ENCODE measurements at places on chromosomes 7 and 10.
A peak's percentile ranks its signal among the peaks of the same experiment; 100 is the strongest.

DNA sequence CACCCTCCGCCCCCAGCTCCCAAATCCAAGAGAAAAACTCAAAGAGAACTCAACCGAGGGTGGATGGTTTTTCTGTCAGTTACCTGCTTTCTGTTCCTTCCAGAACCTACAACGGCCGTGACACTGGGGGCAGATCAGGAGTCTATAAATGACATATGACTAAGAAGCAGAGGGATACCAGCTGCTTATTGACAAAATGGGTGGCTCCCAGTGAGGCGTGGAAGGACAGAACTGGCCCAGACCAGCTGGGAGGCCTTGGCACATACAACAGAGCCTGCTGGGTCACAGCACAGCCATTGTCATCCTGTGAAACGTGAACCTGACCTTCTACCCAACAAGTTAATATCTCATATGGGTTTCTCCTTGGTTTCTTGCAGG lies 84.3 kb upstream of the ADRB1 start:
- DNase-seq = no peak

- DNase-seq = no peak
Observed at GRCh38 chr7:156511426-156511825, 129.1 kb upstream of the RNF32 start.

DNA sequence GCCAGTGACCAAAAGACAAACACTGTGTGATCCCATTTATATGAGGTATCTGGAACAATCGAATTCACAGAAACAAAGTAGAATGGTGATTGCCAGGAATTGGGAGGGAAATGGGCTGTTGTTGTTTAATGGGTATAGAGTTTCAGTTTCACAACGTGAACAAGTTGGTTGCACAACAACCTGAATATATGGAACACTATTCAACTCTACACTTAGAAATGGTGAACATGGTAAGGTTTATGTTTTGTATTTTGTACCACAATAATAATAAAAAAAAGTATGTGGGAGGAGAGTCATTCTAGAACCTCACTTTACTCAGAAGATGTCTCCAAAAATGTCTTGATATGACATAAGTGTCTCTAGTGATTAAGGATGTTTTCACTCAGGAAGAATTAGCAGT lies 85.2 kb upstream of the SGCE start:
- DNase-seq = no peak

DNA sequence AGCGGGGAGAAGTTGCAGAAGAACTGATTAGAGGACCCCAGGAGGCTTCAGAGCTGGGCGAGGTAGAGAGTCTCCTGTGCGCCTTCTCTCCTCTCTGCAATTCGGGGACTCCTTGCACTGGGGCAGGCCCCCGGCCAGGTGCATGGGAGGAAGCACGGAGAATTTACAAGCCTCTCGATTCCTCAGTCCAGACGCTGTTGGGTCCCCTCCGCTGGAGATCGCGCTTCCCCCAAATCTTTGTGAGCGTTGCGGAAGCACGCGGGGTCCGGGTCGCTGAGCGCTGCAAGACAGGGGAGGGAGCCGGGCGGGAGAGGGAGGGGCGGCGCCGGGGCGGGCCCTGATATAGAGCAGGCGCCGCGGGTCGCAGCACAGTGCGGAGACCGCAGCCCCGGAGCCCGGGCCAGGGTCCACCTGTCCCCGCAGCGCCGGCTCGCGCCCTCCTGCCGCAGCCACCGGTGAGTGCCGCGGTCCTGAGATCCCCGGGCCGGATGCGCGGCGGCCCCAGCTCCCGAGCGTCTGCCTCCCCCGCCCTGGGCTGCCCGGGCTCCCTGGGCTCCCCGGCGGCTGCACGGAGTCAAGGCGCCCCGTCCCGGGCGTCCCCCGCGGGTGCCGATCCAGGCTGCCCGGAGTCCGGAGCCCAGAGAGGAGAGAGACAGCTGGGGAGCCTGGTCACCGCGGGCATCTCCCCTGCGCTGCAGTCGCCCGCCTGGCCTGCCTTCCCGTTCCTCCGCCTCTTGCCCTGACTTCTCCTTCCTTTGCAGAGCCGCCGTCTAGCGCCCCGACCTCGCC lies at the start of gene PLAU:
TSS of gene PLAU (plus strand) at position 369 of the 789 bp plus-strand sequence. CDS start 424 bp downstream, outside the sequence.
- peak; percentile 74 for DNase-seq

DNA sequence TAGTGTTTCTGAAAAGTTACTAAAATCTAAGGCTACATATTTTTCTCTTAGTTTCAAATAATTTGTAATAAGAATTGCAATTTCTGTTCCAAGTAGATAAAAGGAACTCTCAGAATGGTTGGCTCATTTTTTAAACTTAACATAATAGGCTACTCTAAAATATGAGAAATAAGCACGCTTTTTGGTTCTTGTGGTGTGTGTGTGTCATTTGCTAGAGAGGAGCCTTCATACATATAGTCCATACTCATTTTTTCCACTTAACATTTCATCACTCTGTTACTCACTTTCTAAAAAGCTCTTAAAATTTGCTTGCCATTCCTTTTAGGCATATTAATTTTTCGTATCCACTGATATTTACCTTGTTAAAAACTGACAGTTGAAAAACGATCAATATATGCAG lies 74.0 kb upstream of the VWDE start:
- DNase-seq = no peak

DNA sequence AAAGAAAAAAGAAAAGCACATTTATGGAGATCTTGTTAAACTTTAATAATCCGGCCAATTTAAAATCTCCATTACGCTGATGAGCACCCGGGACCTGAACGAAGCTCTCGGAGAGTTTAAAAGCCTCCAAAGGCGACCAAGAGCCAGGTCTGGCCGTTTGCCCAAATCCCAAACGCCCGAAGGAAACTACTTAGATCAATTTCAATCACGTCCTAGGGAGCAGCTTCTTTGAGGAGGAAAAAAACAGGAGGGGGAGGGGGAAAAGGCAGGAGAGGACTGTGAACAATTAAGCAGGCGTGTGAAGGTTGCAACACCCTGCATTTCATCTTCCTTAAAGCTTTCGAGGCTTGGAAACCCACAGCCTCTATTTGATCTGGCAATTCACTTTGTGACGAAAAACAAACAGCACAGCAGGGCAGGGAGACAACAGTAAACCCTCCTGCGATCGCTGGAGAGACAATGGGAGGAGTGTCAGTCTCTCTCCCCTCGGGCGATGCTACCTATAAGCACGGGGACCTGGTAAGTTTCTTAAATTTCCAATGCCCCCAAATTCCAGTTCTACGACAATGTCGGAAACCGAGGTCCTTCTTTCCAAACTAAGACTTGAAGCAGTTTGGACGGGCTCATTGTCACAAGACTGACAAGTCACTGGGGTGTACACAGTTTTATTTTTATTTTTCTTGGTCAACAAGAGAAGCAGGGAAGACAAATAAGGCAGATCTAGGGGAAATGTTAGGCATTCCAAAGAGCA lies 1.2 kb downstream of the KLF6 start:
- DNase-seq = peak; percentile 89

- no peak for DNase-seq
Observed at GRCh38 chr10:60203993-60204618, 185.6 kb downstream of the ANK3 start.

DNA sequence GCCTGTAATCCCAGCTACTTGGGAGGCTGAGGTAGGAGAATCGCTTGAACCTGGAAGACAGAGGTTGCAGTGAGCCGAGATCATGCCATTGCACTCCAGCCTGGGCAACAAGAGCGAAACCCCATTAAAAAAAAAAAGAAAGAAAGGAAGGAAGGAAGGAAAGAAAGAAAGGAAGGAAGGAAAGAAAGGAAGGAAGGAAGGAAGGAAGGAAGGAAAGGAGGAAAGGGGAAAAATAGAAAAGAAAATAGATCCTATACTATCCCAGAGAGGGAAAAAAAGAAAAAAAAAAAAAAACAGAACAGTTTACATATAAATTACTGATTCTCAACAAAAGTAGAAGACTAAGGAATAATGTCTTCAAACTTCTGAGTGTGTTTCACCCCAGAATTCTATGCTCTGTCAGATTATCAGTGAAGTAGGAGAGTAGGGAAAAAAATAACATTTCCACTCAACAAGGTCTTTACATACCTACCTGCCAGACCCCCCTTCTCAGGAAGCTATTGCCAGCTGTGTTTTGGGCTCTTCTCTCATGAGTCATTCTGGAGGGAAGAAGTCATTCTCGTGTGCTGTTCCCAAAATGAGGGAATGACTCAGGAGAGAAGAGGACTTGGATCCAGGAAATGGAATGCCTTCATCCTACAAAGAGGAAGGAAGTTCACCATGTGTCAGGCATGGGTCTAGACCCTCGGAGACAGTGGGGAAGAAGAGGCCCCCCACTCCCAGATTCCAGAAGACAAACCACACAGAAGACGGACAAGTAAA lies 20.9 kb downstream of the RGS10 start:
- DNase-seq = no peak

DNA sequence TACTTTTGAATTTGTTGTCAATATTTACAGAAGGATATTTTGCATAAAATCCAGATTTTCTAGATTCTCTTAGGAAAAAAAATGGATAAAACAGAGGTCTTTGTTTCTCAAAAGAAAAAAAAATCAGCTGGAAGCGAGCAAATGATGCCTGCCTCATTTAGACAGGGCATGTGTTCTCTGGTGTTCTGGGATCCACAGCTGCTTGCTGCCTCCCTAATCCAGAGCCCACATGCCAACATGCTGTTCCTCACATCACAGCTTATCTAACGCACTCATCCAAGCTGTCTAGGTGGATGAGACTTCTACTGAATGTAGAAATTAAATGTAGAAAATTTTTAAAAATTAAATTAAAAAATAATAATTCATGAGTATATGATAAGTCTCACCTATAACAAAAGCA lies 630.1 kb downstream of the SORCS1 start:
- DNase-seq = no peak

DNA sequence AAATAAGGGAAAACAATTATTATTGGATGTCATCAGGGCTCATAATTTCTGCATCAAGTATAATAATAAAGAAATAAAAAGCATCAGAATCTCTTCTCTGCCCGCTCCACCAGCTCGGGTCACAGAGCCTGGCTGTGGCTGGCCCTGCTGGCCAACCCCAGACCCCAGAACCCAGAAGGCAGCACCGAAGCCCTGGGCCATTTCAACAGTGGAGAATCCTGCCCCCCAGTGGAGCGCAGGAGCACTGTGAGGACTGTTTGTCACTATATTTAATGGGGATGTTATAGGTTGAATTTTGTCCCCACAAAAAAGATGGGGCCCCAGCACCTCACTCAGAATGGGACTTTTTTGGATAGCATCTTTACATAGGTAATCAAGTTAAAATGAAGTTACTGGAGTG lies 27.3 kb downstream of the DENND11 start:
- no peak for DNase-seq

GRCh38 chr7:122544463-122544862 lies 154.5 kb downstream of the RNF133 start:
- peak; percentile 55 for DNase-seq

GRCh38 chr10:32077896-32078485 lies 21.8 kb upstream of the KIF5B start:
- DNase-seq = peak; percentile 69

- DNase-seq = no peak
Observed at GRCh38 chr10:50832171-50832751, 53.2 kb downstream of the A1CF start.

DNA sequence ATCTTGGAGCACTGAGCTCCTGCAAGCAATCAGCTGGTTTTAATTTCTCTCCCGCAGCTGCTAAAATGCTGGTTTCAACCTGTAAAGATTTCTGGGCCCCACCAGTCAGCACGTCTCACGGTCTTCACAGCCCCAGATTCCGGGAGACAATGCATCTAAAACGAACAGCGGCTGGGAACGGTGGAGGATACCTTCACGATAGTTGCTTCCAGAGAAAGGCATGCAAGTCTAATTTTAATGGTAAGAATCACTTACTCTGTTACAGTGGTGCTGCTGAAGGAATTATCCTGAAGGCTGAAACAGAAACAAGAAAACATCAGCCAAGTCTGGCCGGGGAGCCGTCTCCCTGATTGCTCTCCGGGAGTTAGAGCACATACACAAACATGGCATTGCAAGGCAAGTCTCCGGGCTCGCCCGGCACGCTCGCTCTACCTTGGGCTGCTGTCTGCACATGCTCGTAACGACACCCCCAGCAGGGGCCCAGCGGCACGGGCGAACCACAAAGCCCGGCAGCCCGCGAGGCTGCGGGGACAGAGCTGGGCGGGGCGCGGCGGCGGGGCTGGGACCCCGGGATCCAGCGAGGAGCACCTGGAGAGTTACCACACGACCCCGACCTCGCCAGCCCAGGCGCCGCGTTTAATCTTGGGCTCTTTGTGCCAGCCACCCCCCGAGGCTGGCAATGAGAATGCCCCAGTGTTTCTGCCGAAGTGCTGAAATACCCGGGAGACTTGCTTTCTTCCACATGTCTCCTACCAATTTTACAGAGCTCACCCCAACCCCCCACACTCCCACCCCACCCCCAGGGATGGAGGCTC lies at the start of gene FAM13C:
TSS of gene FAM13C (minus strand) at position 406 of the 815 bp plus-strand sequence. CDS start at position 317, 89 bp downstream.
- DNase-seq = peak; percentile 86

- DNase-seq = no peak
Observed at GRCh38 chr10:27947540-27947939, 51.3 kb downstream of the ODAD2 start.

DNA sequence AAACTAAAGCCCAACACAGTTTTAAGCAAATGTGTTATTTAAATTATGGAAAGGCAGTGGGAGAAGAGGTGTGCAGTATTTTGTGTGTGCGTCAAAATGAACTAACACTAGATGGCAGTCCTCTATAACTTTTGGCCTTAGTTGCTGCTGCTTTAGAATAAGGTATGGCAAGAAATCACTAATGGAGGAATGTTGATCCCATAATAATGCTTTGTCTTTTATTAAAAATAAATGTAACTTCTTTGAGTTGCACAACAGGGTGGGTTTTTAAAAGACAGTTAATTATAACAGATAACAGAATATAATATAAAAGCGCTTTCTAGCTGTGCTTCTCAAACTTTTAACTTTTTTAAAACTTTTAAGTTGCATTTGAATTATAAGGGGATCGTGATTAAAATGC lies 56.4 kb downstream of the BBS9 start:
- no peak for DNase-seq
